Right lobe of liver (tissue), 6 donors: ENCODE measurements at places on chromosomes 4 and X. TPM values are rescaled to one million over a fixed set of nuclear protein-coding genes. Genes with fewer than 3 reads are reported as not detected.
A peak's percentile ranks its signal among the peaks of the same experiment; 100 is the strongest.

The SLC34A2 gene
- total RNA-seq: 0.39 TPM

The CSAG2 gene
- total RNA-seq: not detected

DNA sequence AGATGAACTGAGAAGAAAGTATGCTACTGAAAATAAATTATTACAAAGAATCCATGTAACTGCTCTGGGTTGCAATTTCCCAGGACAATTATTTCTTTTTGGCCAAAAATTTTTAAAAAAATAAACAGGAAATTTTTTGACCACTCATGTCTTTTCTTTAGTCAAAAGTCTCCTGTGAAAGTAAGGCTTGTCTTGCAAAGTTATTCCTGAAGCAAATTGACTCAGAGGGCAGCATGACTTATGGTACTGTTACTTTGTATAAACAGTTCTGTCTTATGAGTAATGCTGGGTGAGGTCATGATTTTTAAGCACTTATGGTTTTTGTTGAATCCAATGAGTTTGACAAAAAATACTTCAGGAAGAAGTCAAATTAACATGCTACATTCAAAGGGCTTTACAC lies 292.8 kb upstream of the ARSJ start:
- DNase-seq: no peak

GRCh38 chr4:4605849-4606248 lies 64.0 kb upstream of the STX18 start:
- DNase-seq: no peak

The CSN1S1 gene
- total RNA-seq: not detected

The GSPT2 gene
- total RNA-seq: 4.8 TPM

DNA sequence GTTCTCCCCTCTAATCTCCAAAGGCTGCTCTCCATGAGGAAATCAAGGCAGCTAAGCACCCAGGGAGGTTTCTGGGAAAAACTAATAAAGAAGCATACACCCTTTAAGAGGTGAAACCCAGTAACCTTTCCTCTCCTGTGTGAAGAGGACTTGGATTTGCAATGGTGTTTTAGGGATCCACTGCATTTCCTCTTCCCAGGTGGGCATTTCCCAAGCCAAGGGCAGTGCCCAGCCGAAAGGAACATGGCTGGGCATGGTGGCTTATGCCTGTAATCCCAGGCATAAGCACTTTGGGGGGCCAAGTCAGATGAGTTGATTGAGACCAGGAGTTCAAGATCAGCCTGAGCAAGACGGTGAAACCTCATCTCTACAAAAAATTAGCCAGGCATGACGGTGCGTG lies 5.4 kb upstream of the ZNF185 start:
- no peak for DNase-seq

GRCh38 chrX:129930941-129931410 lies 25.0 kb downstream of the UTP14A start:
- DNase-seq: no peak

DNA sequence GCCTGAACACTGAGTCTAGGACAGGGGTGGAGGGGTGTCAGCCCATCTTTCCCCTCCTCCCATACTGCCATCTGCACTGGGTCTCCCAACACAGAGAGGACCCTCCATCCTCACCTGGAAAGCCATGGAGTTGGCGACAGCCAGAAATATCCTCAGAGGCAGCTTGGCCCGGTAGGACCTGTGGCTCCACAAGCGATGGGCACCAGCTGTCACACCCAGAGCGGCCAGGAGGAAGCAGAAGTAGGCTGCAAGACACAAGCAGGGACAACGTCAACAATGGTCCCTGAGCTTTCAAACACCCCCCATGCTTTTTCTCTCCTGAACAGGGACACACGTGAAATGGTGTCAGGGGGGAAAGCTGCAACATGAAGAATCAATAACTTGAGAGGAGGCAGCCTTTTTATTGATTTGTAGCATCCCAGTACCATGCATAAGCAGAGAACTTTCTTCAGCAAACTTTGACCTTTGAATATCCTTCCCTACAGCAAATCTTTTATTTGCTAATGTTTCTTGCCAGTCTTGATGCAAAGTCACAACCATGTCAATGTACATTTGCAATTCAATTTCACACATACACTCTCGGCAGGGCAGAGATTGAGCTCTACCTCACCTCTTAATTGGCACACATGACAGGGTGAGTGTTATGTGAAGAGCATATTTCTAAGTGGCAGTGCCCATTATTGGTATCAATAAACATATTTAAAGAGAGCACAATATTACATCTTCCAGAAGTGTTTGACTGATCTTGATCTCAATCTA lies 93.2 kb downstream of the SCD5 start:
- no peak for DNase-seq

- DNase-seq: no peak
These were observed 213.5 kb downstream of the GUCY2F start for GRCh38 chrX:109268340-109268739.

- no peak for DNase-seq
These were observed 210.7 kb downstream of the PPP3CA start for GRCh38 chr4:101136373-101137370.

DNA sequence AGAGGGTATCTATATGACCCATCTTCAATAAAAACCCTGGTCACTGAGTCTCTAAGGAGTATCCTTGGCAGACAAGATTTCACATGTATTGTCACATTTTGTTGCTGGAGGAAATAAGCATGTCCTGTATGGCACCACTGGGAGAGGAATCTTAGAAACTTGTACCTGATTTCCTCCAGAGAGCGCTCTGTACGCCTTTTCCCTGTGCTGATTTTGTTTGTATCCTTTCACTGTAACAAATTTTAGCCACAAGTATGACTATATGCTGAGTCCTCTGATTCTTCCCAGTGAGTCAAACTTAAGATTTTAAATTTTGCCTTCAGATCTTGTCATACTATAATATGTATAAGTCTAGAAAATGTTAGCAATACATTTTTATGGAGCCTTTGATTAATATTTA lies 102.8 kb downstream of the ITIH6 start:
- no peak for DNase-seq

The TMEM35A gene
- not detected for total RNA-seq

DNA sequence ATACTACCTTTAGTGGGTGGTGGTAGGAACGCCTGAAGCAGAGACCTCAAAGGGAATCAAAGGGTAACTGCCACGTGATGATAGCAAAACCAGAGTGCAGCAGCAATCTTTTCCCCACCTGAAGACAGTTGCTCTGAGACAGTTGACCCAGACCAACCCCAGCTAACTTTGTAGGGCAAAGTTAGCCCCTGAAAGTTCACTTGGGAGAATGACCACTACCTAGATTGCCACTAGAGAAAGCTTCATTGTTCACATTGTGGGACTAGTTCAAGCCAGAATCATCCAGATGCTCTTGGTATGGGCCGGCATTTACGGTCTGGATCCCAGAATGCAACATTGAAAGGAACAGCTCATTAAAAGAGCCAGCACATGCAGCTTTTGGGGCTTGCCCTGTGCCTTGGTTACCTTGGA lies 4.1 kb downstream of the SEPTIN6 start:
- no peak for DNase-seq

DNA sequence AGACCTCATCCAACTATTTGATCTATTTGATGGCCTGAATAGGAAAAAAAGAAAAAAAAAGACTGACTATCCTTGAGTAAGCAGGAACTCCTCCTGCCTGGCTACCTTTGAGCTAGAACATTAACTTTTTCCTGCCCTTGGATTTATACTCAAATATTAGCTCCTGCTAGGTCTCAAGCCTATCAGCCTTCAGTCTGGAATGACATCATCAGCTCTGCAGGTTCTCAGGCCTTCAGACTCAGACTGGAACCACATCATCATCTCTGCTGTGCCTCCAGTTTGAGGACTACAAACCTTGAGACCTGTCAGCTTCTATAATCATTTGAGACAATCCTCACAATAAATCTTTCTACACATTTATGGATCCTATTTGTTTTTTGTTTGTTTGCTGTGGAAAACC lies 754.0 kb upstream of the SLIT2 start:
- no peak for DNase-seq

- no peak for DNase-seq
These were observed 7.4 kb downstream of the DCAF8L2 start for GRCh38 chrX:27597508-27597907.

DNA sequence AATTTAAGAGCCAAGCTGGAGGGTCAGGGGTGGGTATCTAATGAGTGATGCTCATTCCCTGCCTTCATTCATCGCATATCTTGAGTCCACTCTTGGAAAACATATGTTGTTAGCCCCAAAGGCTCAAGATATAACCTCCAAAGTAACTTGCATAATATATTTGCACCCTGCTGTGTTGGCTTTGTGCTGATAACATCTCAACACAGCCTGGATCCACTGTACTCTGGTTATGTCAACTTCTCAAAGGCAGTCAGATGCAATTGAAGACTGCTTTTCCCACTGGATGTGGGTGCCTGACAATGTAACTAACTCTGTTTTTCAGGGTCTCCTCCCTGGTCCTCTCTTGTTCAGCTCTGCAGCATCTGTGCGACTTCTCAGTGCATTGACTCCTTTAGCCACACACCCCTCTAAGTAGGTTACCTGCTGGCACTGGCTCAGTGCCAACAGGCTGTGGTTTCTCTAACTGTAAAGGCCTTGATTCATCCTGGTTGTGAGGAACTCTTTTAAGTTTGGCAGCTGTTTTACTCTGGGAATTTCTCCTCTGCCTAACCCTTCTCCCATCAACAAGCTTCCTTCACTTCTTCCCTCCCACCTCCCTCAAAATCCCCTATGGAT lies 28.1 kb downstream of the SLC16A2 start:
- peak; percentile 25 for DNase-seq

GRCh38 chrX:6021316-6022091 lies 207.2 kb downstream of the NLGN4X start:
- DNase-seq: no peak

DNA sequence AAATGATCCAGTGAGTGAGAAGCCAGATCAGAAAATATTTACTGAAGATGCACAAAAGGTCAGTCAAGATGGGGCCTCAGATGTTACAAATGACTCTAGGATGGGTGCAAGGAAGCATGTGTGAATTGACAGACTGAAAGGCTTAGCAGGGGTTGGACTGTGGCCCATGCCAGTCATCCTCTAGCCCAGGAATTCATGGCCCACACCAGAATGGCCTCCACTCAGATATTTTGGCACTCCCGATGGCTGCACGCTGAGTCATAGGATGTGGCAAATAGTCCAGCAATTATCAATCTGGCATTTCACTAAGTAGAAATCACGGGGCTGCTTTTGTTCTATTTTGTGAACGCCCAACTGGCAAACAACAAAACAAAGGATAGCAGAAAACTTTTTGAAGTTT lies 406.5 kb downstream of the IQCM start:
- DNase-seq: no peak

- no peak for DNase-seq
These were observed 23.0 kb downstream of the GPM6B start for GRCh38 chrX:13793897-13794296.

GRCh38 chr4:145785391-145786008 lies 105.6 kb downstream of the C4orf51 start:
- no peak for DNase-seq

The ATOH1 gene
- total RNA-seq: not detected

The SMIM9 gene
- total RNA-seq: not detected

The TMSB15C gene
- total RNA-seq: 0.37 TPM

The SH3TC1 gene
- total RNA-seq: 13.2 TPM

DNA sequence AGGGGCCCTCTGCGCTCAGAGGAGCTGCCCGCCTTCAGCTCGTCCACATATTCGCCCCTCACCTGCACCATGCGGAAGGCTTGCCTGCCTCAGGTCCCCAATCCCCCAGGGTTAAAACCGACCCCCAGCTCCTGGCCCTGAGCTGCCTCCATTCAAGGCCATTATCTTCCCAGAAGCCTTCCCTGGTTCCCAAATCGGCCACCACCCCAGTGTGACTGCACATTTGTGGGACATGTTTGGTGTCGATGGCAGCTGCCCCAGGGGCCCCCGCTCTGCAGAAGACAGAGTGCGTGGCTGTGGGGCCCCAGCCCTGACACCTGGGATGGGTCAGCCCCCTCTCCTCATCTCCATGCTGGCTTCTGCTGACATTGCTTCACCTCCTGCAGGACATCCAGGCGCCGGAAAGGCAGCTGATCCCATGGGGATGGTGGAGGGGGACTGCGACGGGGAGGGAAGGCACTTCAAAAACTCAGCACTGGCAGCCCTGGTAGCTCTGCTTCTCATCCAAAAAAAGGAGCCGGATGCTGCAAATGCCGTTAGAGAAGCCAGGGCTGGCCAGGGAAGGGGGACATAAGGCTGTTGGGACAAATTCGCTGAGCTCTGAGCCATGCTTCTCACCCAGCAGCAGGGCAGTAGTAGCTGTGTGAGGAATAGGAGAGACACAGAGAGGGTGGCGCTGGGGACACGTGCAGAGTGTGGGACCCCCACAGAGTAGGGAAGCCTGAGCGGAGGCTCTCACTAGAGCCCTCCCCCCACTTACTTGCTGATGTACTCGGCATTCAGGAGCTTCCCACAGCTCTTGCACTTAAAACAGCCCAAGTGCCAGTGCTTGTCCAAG lies 78.5 kb downstream of the ABLIM2 start:
- DNase-seq: no peak

GRCh38 chr4:26576231-26576739 lies 7.6 kb upstream of the TBC1D19 start:
- no peak for DNase-seq

The TMPRSS11E gene
- not detected for total RNA-seq

- peak; percentile 40 for DNase-seq
These were observed 73.5 kb upstream of the RAP2C start for GRCh38 chrX:132292793-132293192.

The SSX1 gene
- not detected for total RNA-seq

The SPP1 gene
- total RNA-seq: 7.1 TPM

- DNase-seq: no peak
These were observed 52.5 kb downstream of the MAGEB10 start for GRCh38 chrX:27860337-27860736.

The OCIAD1 gene
- 101 TPM for total RNA-seq

The LDOC1 gene
- total RNA-seq: 1.8 TPM

DNA sequence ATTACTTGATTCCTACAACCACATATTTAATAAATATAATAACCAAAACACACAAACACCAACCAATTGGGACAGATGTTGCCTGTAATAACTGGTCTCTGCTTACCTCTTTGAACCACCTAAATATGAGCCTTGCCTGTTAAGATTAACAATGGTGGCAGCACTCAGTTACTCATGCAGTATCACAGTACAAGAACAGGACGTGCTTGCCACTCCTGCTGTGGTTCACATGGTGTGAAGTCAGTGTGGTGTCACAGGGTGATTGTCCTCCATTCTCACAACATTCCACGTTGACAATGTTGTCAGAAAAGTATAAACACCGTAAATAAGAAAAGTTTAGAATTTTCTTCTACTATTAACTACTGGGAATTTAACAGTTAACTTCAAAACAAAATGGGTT lies 365.0 kb downstream of the PPP3CA start:
- DNase-seq: no peak

The KLKB1 gene
- total RNA-seq: 130 TPM

GRCh38 chr4:39256436-39256835 lies 74.1 kb downstream of the WDR19 start:
- no peak for DNase-seq

The UGT2B15 gene
- total RNA-seq: 255 TPM
